ENCODE measurements at places on chromosomes 5 and 9.

- no peak for DNase-seq
These were observed 155.6 kb downstream of the SMARCA2 start for GRCh38 chr9:2170722-2171121.

GRCh38 chr5:135721548-135722090 lies 112.8 kb upstream of the SLC25A48 start:
- DNase-seq: no peak

GRCh38 chr5:169546346-169546745 lies 37.2 kb upstream of the SPDL1 start:
- no peak for DNase-seq

DNA sequence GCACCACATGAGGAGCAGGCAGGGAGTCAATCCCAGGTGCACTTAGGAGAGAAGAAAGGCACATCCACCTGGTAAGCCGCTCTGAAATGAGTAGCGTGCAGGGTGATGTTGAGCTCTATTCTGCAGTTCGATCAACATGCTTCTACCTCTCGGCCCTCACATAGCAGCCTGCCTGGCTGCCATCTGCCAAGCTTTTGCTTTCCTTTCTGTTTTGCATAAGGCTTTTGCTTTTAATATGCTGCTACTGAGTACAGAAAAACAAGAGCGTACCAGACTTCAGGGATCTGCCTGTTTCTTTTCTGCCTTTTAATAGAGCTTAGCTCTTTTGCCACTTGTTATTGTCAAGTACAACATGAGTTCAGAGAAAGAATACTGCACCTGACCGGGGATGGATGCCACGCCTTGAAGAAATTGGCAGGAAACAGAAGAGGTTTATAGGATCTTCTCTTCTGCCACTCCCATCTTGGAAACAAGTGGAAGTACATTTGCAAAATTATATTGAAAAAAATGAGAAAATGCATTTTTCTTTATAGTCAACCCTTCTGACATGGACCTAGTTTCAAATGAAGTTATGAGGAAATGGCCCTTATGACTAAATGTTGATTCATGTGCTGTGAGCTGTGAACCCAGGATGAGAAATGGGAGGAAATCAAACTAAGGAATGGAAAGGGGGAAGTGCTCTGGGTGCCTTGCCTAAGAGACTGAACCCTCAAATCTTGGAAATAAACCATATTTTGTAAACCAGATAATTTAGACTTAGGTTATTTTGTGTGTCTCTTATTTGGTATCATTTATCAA lies 4.0 kb upstream of the FCHO2 start:
- DNase-seq: no peak

GRCh38 chr5:107289030-107289714 lies 381.6 kb downstream of the EFNA5 start:
- DNase-seq: no peak

DNA sequence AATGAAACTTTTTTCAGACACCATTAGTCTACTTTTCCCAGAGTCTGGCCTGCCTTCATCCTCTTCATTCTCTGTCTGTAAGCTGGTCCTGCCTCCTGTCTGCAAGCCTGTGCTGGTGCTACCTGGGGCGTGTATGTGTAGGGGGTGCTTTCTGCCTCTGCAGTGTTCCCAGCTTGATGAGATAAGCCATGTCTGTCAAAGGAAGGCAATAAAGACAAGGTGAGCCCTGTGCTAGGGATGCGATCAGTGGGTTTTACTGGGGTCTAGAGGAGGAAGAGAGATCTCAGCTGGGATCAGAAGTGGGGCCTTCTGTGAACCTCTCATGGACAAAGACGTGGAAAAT lies 78.0 kb upstream of the TGFBR1 start:
- DNase-seq: no peak

- DNase-seq: no peak
These were observed 61.3 kb upstream of the LRRTM2 start for GRCh38 chr5:138936225-138936967.

DNA sequence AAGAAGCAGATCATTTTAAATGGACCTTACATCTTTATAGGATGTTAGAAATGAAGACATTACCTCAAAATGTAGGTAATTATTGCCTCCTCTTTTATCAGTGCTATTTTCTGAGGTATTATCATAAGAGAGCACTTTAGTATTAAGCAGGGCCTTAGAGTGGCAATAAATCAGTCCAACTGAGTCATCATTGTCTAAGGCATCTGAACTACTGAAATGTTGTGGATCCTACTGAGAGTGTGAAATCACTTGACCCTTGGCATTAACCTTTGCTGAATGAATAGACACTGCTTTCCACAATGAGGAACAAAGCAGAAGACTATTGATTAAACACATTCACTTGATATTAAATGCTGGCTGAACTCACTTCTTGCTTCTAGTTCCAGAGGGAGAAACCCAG lies 224.6 kb upstream of the ARRDC3 start:
- DNase-seq: no peak

GRCh38 chr9:82996941-82997340 lies 66.0 kb downstream of the RASEF start:
- no peak for DNase-seq

DNA sequence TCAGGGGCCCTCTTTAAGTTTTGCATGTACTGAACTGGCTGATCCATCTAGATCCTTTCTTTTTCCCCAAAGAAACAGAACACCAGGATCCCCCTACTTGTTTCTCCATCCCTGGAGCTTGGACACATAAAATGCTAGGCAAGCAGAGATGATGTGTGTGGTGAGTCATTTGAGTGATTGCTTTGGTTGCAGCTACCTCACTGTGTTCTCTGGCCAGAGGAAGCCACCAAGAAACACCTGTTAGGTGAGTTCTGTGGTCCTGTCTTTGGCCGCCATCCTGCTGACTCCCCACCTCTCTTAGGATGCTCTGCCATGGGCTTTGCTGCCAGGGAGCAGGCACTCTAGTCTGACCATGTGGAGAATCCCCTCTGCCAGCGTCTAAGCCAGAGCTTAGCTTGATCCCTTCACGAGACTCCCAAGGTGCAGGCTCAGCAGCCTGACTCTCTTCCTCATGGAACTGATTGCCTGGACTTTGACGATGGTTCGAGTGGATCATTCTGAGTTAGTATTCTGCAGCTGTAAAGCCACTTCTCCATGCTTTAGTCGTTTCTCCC lies 27.3 kb upstream of the DENND1A start:
- no peak for DNase-seq

- no peak for DNase-seq
These were observed 348.4 kb upstream of the SLC30A5 start for GRCh38 chr5:68745448-68745847.

- DNase-seq: no peak
These were observed 5.5 kb downstream of the FSTL4 start for GRCh38 chr5:133606835-133607234.

GRCh38 chr5:125056671-125057485 lies 310.4 kb upstream of the ZNF608 start:
- no peak for DNase-seq

GRCh38 chr5:81785322-81785721 lies 34.4 kb upstream of the SSBP2 start:
- DNase-seq: no peak

DNA sequence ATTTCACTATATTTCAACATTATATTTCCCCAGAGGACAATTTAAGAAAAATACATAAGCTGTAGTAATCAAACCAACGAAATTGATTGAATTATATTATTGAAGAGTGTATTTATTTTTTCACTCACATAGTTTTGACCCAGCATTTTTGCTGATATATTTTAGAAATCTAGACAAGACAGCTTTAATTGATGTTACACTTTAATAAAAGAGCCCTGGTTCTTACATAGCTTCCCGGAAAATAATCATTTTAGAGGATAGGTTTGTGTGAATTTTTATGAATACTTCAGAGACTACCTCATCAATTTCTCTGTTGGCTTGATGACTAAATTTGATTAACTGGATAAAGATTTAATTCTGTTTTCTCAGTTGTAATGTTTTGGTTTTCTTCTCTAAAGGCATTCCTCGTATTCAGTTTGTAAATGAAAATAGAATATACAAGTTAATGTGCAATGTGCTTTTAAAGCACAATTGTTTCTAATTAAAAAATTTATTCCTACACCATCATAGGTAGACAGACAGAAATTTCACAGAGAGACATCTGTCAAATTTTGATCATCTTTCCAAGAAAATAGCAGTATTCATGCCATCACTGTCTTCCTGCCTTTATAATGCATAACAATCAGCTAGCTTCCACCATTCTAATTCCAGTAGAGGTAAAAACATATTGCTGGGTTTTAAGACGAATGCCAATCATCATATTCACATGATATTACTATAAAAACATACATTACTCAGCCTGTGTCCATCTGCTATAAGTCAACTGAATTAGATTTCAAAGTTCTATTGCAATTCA lies 441.4 kb downstream of the CDH12 start:
- DNase-seq: peak; percentile 13

DNA sequence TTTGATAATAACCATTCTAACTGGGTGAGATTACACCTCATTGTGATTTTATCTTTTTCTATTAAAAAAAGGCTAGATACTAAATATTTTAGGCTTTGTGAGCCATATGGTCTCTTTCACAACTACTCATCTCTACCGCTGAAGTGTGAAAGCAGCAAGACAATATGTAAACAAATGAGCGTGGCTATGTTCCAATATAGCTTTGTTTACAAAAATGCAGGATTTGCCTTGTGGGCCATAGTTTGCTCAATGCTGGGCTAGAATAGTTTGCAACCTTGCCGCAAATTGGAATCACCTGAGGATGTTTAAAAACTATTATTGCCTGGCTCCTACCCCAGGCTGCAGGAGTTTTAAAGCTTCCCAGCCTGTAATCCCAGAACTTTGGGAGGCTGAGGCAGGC lies 10.2 kb upstream of the GPR150 start:
- DNase-seq: no peak

DNA sequence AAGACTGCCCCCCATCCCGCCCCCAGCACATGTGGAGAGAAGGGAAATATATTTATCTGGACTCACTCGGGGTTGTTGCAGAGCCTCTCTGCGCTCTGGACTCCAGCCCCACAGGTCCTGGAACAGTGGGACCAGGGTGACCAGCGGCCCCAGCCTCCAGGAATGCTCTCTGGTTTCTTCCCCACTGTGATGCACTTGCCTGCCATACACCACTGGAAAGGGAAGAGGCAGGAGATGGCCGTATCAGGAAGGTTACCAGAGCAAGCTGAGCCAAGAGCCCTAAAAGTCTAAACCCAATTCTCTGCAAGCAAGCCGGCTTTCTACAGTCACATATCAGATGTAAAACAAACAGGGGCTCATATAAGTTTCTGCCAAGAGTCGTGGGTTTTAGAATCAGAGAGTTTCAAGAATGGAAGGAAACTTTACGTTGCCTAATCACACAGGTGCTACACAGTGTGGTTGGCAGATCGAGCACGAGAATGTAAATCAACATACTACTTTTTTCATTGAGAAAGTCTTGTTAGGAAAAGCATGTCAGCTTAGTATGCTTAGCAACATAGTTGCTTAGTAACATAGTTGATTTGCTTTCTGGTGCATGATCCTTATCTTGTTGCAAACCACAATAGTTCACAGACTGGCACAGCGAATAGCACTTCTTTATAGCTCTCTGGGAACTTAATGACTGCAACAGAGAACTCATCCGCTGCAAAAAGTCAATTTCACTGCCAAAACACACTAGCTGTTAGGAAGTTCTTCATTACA lies 201.2 kb downstream of the TARS1 start:
- DNase-seq: no peak

GRCh38 chr9:114505187-114506081 lies at the start of gene WHRN:
WHRN (minus strand) TSS chr9:114505473; CDS start chr9:114504801, 672 bp downstream.
- DNase-seq: peak; percentile 96

GRCh38 chr9:32424616-32425015 lies 40.2 kb downstream of the ACO1 start:
- no peak for DNase-seq

GRCh38 chr5:177142098-177142611 lies 8.6 kb downstream of the NSD1 start:
- DNase-seq: no peak

GRCh38 chr9:108161503-108161902 lies 671.9 kb upstream of the KLF4 start:
- no peak for DNase-seq
